Common myeloid progenitor, CD34-positive (primary cell): ENCODE measurements at places on chromosomes 6 and 20.

DNA sequence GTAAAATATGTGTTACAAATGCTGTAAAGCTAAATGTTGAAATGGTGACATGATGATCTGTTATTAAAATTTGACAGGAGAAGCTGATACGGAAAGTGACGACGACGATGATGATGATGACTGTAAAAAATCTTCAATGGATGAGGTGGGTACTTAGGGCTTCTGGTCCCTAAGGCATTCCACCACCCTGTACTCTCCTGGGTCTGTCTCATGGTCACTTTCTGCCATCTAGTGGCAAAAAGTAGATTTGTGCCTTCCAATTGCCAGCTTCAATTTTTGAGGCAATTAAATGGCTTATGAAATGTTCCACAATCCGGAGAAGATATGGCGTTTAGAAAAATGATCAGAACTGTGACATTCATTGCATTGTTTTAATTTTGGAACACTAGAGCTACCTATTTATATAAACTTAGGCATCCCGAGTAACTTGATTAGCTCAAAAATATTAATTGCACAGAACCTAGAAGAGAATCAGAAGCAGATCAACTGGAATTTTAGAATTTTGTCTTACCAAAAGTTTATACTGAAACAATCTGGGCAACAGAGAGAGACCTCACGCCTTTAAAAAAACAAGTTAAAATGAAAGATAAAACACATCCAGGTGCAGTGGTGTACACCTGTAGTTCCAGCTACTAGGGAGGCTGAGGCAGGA lies 346.5 kb upstream of the PLCB4 start:
- peak; percentile 72 for DNase-seq
- no peaks in the 10 kb centered on the region for H3K4me1 ChIP-seq
- no peaks in the 10 kb centered on the region for H3K27me3 ChIP-seq
- H3K4me3 ChIP-seq, result no peak overlapping the region

DNA sequence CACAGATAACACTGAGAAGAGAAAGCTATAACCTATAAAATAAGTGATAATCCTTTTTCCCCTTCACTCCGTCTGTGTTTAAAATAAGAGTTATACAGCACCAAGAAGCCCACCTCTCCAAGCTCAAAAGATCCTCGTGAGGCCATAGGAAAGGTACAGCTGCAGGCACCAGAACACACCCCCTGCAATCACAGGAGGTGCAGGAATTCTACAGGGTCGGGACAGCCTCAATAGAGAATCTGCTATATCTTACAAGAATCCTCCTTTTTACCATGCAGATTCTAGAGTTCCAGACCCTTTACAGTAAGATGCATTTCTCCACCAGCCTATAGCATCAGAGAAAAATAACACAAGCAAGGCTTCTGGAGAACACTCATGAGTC lies 5.0 kb upstream of the ADGRF1 start:
- H3K36me3 ChIP-seq, result no peaks in the 10 kb centered on the region
- H3K27me3 ChIP-seq, result no peaks in the 10 kb centered on the region

- H3K27me3 ChIP-seq, result peaks cover 2% of the 10 kb centered on the region
- H3K4me1 ChIP-seq, result no peaks in the 10 kb centered on the region
- no peaks in the 10 kb centered on the region for H3K36me3 ChIP-seq
- no peak overlapping the region for H3K4me3 ChIP-seq
- no peak for DNase-seq
These were observed 218.2 kb downstream of the BMP7 start for GRCh38 chr20:57048027-57048869.

GRCh38 chr6:36692861-36693702 lies 4.5 kb upstream of the RAB44 start:
- no peak overlapping the region for H3K4me3 ChIP-seq
- DNase-seq, result no peak
- peaks cover 19% of the 10 kb centered on the region for H3K4me1 ChIP-seq
- no peak overlapping the region for H3K27ac ChIP-seq

- H3K4me1 ChIP-seq, result no peaks in the 10 kb centered on the region
- peaks cover under 1% of the 10 kb centered on the region for H3K36me3 ChIP-seq
- H3K4me3 ChIP-seq, result no peak overlapping the region
- no peak for DNase-seq
- H3K27ac ChIP-seq, result no peak overlapping the region
These were observed 45.8 kb downstream of the GINS1 start for GRCh38 chr20:25453035-25453810.
